ENCODE measurements at places on chromosomes 12 and 14.

DNA sequence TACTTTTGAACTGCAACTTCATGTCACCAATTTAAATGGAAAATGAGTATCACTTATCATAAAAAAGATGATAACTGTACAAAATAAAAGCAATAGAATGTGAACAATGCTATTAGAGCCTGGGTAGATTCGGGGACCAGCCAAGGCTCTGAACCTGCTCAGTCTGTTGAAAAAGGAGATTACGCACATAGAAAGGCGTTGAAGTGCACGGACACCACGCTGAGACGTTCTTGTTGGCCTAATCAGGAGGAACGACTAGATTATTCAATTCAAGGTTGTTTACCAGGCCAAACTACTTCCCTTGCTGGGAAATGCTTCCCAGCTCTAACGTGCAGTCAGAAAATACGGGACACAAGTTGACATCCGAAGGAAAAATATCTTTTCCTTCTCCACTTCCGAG lies 23.5 kb upstream of the BDKRB1 start:
- no peak overlapping the region for H3K27ac ChIP-seq
- H3K4me1 ChIP-seq = no peaks in the 10 kb centered on the region
- no peak for DNase-seq
- no peak overlapping the region for H3K4me3 ChIP-seq

DNA sequence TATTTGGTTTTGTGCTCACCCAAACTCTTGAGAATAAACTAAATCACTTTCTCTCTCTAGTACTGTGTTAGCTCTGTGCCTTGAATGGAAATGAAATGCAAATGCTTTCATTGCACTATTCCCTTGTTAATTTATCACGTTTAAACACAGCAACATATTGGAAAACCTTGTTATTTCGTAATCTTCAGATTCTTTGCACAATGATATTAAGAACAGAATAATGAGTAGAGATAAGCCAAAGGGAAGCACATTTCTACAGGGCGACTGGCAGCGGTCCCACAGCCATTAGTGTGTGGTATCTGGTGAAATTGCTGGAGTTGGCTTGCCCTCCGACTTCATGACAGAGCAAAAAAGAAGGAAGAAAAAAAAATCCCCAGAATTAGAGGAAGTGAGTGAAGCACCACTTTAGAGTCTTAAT lies 166.1 kb upstream of the E2F7 start:
- no peak overlapping the region for H3K4me3 ChIP-seq
- peak; percentile 53 for DNase-seq
- H3K36me3 ChIP-seq = no peaks in the 10 kb centered on the region
- no peak overlapping the region for H3K27ac ChIP-seq
- no peaks in the 10 kb centered on the region for H3K4me1 ChIP-seq

GRCh38 chr12:67362526-67362925 lies 93.4 kb downstream of the CAND1 start:
- no peak overlapping the region for H3K27ac ChIP-seq
- DNase-seq = no peak

DNA sequence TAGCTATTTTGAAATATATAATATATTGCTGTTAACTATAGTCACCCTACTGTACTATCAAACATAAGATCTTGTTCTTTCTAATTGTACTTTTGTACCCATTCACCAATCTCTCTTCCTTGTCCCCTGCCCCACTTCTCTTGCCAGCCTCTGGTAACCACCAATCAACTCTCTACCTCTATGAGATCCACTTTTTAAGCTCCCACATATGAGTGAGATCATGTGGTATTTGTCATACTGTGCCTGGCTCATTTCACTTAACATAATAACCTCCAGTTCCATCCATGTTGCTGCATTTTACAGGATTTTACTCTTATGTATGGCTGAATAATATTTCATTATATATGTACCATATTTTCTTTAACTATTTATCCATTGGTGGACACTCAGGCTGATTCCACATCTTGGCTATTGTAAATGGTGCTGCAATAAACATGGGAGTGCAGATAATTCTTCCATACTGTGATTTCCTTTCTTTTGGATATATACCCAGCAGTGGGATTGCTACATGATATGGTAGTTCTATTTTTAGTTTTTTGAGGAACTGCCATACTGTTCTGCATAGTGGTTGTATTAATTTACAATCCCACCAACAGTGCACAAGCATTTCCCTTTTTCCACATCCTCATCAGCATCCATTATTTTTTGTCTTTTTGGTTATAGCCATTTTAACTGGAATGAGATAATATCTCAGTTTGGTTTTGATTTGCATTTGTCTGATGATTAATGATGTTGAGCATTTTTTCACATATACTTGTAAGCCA lies 33.5 kb upstream of the SPIC start:
- H3K4me3 ChIP-seq = no peak overlapping the region
- no peaks in the 10 kb centered on the region for H3K4me1 ChIP-seq
- no peaks in the 10 kb centered on the region for H3K27me3 ChIP-seq
- no peaks in the 10 kb centered on the region for H3K36me3 ChIP-seq

DNA sequence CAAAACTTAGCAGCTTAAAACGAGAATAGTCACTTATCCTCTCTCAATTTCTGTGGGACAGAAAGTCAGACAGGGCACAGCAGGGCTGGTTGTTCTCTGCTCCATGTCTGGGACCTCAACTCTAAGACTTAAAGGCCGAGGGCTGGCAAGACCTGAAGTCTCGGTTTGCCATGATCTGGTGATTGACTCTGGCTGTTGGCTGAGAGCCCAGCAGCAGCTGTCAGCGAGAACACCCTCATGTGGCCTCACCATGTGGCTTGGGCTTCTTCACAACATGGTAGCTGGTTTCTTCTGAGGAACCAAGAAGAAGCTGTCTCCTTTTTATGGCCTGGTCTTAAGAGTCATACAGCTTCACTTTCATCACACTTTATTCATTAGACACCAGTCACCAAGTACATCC lies 1.7 kb upstream of the VASH1 start:
- no peaks in the 10 kb centered on the region for H3K4me1 ChIP-seq
- H3K4me3 ChIP-seq = no peak overlapping the region
- DNase-seq = no peak
- peaks cover 4% of the 10 kb centered on the region for H3K27me3 ChIP-seq
- H3K36me3 ChIP-seq = no peaks in the 10 kb centered on the region

- no peaks in the 10 kb centered on the region for H3K36me3 ChIP-seq
- H3K27ac ChIP-seq = no peak overlapping the region
Measured at GRCh38 chr12:81991868-81992267, 232.7 kb upstream of the PPFIA2 start.

GRCh38 chr12:70646850-70647249 lies 9.6 kb upstream of the PTPRB start:
- H3K4me1 ChIP-seq = peaks cover 3% of the 10 kb centered on the region
- no peaks in the 10 kb centered on the region for H3K27me3 ChIP-seq
- no peak overlapping the region for H3K27ac ChIP-seq

- no peak overlapping the region for H3K27ac ChIP-seq
- no peaks in the 10 kb centered on the region for H3K27me3 ChIP-seq
- no peak overlapping the region for H3K4me3 ChIP-seq
- H3K4me1 ChIP-seq = no peaks in the 10 kb centered on the region
- H3K36me3 ChIP-seq = no peaks in the 10 kb centered on the region
Measured at GRCh38 chr14:45610318-45610717, 357.3 kb upstream of the MIS18BP1 start.

DNA sequence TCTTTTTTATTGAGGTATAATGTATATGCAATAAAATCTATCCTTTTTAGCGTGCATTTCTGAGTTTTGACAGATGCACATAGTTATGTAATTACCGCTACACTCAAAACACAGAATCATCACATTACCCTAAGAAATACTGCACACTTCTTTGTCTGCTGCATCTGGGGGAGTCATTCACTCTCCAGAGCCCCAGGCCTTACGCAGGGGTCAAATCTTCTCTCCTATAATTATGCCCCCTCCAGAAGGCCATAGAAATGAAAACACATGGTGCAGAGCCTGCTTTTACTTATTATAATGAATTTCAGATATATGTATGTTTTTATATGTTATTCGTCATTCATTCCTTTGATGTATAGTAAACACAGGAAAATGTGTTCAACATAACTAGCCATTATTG lies 296.5 kb upstream of the TMEM132C start:
- no peaks in the 10 kb centered on the region for H3K36me3 ChIP-seq
- DNase-seq = no peak
- H3K4me3 ChIP-seq = no peak overlapping the region
- no peak overlapping the region for H3K27ac ChIP-seq
- H3K4me1 ChIP-seq = no peaks in the 10 kb centered on the region
- no peaks in the 10 kb centered on the region for H3K27me3 ChIP-seq

DNA sequence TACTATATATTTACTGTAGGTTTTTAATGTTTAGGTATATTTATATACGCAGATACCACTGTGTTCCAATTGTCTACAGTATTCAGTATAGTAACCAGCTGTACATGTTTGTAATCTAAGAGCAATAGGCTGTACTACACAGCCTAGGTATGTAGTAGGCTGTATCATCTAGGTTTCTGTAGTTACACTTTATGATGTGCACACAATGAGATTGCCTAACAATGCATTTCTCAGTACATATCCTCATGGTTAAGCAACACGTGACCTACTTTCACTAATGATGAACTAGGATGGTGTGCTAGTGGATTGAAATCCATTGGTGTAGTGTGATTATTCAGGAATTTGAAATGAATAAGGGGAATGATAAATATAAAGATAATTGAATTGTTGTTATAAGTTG lies 77.7 kb downstream of the ETNK1 start:
- no peak for DNase-seq
- H3K27me3 ChIP-seq = no peaks in the 10 kb centered on the region
- H3K4me3 ChIP-seq = no peak overlapping the region
- H3K4me1 ChIP-seq = no peaks in the 10 kb centered on the region
- no peak overlapping the region for H3K27ac ChIP-seq

GRCh38 chr12:105220929-105221290 lies 15.1 kb downstream of the APPL2 start:
- no peak overlapping the region for H3K27ac ChIP-seq
- DNase-seq = no peak
- peaks cover 5% of the 10 kb centered on the region for H3K4me1 ChIP-seq
- no peaks in the 10 kb centered on the region for H3K27me3 ChIP-seq
- H3K4me3 ChIP-seq = no peak overlapping the region
- H3K36me3 ChIP-seq = no peaks in the 10 kb centered on the region

GRCh38 chr12:114916124-114916523 lies 232.1 kb upstream of the TBX3 start:
- H3K27ac ChIP-seq = no peak overlapping the region
- H3K27me3 ChIP-seq = no peaks in the 10 kb centered on the region
- no peaks in the 10 kb centered on the region for H3K36me3 ChIP-seq
- peaks cover 3% of the 10 kb centered on the region for H3K4me1 ChIP-seq
- no peak for DNase-seq

- H3K36me3 ChIP-seq = no peaks in the 10 kb centered on the region
- no peak overlapping the region for H3K4me3 ChIP-seq
- H3K4me1 ChIP-seq = no peaks in the 10 kb centered on the region
Measured at GRCh38 chr12:60539592-60539991, 943.8 kb downstream of the SLC16A7 start.

GRCh38 chr12:18721452-18721851 lies 16.4 kb downstream of the PLCZ1 start:
- H3K36me3 ChIP-seq = no peaks in the 10 kb centered on the region
- H3K27me3 ChIP-seq = no peaks in the 10 kb centered on the region
- no peaks in the 10 kb centered on the region for H3K4me1 ChIP-seq

DNA sequence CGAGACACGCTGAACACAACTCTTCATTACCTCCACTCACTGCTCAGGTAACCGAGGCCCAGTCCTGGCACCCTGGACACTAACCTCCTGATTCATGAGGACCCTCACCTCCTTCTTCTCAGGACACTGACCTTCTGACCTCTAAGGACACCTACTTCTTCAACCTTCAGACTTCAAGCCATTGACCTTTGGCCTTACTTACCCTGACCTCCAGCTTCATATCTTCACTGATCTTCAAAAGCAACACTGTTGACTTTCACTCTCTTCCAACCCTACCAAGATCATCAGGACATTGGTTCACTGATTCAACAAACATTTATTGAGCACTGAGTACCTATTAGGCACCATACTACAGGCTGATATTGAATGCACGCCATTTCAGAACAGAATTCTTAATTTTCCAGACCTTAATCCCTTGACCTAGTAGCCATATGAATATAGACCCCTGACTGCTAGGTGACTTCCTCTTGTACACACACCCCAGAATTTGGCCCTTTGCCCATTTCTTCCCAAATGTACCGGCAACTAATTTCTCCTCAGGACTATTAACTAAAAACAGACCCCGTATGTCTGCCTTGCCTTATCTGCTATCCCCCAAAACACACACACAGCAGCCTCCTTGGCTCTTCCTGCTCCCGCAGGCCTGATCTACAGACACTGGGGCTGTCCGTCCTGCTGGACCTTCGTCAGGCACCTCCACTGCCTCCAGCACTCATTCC lies 5.8 kb downstream of the ARHGEF40 start:
- H3K27ac ChIP-seq = no peak overlapping the region
- no peak overlapping the region for H3K4me3 ChIP-seq
- DNase-seq = no peak
- H3K36me3 ChIP-seq = peaks cover 29% of the 10 kb centered on the region
- H3K4me1 ChIP-seq = peaks cover 7% of the 10 kb centered on the region
- no peaks in the 10 kb centered on the region for H3K27me3 ChIP-seq

GRCh38 chr12:94618995-94619695 lies 31.2 kb downstream of the TMCC3 start:
- no peaks in the 10 kb centered on the region for H3K36me3 ChIP-seq
- no peak overlapping the region for H3K27ac ChIP-seq

- DNase-seq = no peak
- H3K27me3 ChIP-seq = no peaks in the 10 kb centered on the region
- no peak overlapping the region for H3K4me3 ChIP-seq
- no peaks in the 10 kb centered on the region for H3K36me3 ChIP-seq
- H3K27ac ChIP-seq = no peak overlapping the region
- peaks cover 7% of the 10 kb centered on the region for H3K4me1 ChIP-seq
Measured at GRCh38 chr14:67251573-67252226, 10.5 kb downstream of the PALS1 start.

DNA sequence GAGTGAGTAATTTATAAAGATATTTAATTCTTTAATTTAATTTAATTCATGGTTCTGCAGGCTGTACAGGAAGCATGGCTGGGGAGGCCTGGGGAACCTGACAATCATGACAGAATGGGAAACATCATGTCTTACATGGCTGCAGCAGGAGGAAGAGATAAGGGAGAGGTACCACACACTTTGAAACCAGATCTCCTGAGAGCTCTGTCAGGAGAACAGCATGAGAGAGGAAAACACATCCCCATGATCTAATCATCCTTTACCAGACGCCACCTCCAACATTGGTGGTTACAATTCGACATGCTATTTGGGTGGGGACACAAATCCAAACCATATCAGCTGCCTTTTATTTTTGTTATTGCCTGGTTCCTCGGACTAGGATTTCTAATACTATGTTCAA lies 928.6 kb downstream of the TMEM121 start:
- H3K4me1 ChIP-seq = no peaks in the 10 kb centered on the region
- no peak overlapping the region for H3K4me3 ChIP-seq
- no peaks in the 10 kb centered on the region for H3K27me3 ChIP-seq
- H3K36me3 ChIP-seq = no peaks in the 10 kb centered on the region

- H3K4me1 ChIP-seq = no peaks in the 10 kb centered on the region
- peaks cover 14% of the 10 kb centered on the region for H3K36me3 ChIP-seq
- H3K27ac ChIP-seq = no peak overlapping the region
- H3K4me3 ChIP-seq = no peak overlapping the region
Measured at GRCh38 chr14:73208846-73209245, 28.5 kb upstream of the PAPLN start.
